ENCODE measurements at places on chromosomes 3 and 15.

- DNase-seq, result no peak
Observed at GRCh38 chr3:7734456-7734855, 767.2 kb upstream of the LMCD1 start.

DNA sequence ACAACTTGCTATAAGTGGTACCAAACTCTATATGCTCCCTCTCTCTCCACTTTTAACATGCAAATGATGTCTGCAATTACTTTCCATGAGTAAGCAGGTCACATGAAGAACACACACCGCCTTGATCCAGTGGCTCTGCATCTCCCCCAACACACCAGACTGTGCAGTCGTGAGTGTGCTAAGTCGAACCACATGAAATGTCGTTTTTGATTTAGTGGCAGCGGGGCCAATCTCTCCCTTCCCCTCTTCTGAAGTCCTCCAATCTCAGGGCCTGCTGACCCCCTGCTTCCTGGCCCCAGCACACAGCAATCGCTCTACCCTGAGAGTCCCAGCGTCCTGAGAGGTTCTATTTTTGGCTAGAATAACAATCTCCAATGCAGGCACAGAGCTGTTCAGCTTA lies 312.5 kb downstream of the SHQ1 start:
- no peak for DNase-seq

DNA sequence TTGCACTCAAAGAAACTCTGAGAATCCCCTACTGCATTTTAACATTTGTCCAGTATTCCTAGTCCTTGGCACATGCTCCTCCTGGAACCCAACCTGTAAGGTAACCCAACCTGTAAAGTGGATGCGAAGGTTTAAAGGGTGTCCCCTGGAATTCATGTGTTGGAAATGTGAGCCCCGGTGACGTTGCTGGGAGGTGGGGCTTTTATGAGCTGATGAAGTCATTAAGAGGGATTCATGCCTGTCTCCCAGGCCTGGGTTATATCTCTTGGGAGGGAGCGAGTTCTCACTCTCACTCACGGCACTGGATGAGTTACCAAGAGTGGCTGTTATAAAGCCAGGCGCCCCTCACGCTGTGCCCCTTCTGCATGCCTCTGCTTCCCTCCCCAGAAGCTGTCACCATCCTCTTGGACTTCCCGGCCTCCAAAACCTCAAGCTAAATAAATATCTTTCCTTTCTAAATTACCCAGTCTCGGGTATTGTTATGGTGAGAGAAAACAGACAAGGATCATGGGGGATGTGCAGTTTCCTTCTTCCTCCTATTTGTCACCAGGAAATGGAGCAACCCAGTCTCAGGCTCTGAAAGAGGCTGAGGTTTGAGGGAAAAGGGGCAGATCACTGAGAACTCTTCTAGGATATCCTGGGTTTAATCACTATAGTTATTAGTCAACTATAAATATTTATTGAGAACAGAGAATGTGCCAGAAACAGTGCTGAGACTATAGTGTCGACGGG lies 7.6 kb downstream of the XXYLT1 start:
- DNase-seq, result no peak

GRCh38 chr3:42843713-42844411 lies 31.8 kb downstream of the CYP8B1 start:
- no peak for DNase-seq

DNA sequence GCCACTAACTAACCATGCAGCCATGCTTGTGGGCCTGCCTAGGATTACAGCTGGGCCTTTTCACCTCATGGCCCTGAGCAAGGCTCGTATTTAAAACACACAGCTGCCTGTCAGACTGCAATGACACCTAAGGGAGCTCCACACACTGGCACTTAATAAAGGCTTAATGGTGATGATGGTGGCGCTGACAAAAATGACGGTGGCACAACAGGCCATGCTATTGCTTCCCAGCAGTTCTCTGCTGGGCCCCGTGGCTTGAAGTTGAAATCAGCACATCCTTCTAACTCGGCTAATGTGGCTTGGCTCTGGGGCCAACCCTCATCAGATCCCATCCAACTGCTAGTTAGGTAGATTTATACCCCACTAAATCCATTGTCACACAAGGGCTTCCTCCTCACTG lies 112.9 kb downstream of the FHIT start:
- DNase-seq, result no peak

- no peak for DNase-seq
Observed at GRCh38 chr15:41795996-41796856, 21.9 kb downstream of the MAPKBP1 start.

DNA sequence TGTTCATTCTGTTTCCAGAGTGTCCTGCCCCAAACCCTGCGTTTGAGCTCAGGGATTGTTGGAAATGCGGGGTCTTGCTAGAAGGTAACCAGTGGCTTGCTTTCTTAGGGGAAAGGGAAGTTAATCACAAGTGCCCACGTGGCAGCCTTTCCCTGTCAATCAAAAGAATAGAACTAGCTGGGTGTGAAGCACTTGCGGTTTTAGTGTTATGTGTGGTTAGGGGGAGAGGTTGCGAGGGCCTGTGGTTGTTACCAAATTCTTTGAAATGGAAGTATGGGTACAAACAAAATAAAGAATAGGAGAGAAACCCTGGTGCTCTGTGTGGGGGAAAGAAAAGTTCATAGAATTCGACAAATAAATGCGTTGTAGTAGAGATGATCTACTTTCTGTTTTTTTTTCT lies 67.6 kb downstream of the FNDC3B start:
- DNase-seq, result peak; percentile 80

DNA sequence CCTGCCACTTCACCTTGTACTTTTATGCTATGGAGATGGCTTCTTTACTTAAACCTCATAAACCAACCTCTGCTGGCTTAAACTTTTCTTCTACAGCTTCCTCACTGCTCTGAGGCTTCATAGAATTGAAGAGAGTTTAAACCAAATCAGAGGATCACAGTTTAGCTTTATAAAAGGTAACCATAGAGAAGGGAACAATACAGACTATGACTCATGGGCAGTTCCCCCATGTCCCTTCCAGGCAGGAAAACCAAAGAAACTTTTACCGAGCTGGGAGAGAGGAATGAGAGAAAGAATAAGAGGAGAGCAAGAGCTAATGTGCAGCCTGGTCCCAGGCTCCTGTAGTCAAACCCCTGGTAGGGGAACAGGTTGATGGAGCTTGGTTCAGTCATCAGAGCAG lies 53.9 kb upstream of the NEDD4 start:
- DNase-seq, result no peak

DNA sequence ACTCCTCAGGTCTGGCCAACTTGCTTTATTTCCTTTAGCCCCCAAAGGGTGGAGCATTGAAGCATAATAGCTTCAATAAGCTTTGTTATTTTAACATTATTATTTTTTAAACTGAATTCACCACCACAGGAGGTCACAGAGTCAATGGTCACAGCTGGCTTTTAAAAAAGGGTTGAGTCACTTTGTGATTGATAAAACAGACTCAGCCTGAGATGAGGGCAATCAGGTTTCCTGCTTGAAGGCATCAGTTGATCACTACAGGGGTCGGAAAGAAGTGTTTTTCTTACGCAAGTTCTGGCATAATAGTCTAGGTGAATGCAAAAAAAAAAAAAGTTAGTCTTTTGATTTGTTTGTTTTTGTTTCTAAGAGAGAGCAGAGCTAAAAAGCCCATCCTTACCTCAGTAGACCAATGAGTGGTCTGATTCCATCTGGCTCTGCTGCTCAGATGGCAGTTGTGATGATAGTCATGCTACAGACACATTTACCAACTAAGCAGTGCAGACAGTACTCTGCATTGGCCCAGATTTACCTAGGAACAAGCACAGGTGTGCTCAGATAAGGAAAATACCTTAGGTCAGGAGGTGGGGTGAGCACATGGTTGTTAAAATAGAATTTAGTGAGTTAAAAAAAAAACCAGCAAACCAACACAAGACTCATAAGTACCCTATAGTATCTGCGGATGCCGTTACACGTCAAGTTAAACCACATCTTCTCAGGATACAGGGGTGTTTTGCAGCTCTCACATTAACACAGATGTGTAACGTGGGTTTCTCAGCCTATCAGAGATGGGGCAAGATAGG lies 22.6 kb downstream of the ZNF80 start:
- DNase-seq, result peak; percentile 46

GRCh38 chr15:47577461-47577860 lies 139.8 kb upstream of the SEMA6D start:
- DNase-seq, result no peak
